RPMI8226 (cell line): ENCODE measurements at places on chromosomes 2 and 18.

DNA sequence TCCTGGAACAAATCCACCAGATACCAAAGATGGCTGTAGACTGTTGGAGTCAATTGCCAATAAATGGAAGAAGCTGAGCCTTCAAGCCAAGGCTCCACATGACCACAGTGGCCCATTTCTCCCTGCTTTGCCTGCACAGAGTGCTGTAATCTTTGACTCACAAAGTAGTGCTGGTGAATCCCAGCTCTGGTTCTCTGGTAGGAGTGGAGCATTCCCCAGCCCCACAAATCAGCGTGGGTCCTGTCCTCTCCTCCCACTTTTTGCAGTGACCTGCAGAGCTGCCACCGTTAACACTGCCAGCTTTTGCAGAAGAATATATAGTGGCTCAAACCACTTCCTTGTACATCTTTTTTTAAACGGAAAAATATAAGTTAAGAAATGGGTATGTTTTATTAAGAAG is 93.9 kb downstream of the MGAT5 start:
- no peak for DNase-seq

DNA sequence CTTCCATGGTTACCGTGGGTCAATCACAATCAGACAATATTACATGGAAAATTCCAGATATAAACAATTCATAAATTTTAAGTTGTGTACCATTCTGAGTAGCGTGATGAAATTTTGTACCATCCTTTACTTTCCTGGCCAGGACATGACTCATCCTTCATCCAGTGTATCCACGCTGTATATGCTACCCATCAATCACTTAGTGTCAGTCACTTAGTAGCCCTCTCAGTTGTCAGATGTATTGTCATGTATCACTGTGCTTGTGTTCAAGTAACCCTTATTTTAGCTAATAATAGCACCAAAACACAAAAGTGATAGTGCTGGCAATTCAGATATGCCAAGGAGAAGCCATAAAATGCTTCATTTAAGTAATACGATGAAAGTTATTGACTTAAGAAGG is 282.6 kb downstream of the CPS1 start:
- no peak for DNase-seq

GRCh38 chr2:219536425-219536824 is 7.2 kb downstream of the CHPF start:
- no peak for DNase-seq

- DNase-seq = no peak
Observed at GRCh38 chr2:105600602-105600948, 144.1 kb upstream of the NCK2 start.
